ENCODE measurements at places on chromosomes 13 and 19.

DNA sequence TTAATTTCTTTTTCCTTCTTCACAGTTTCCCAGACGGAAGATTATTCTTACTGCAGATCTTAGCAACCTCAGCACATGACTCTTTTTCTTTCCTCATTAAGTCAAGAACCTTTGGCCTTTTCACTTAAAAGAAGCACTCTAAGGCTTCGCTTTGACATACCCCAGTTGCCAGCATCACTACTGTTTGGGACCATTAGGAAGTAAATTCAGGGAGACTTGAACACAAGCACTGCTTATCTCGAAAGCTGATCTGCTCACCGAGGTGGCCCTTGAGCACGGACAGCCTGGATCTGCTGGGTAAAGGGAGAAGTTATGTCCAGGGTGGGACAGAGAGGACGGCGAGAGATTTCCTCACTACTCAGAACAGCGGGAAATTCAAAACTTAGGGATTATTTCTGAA, 151.4 kb upstream of the RNF113B start:
- no peak for DNase-seq

- peak; percentile 34 for DNase-seq
Observed at GRCh38 chr19:49817964-49818648, at the start of gene MED25. Gene MED25, plus strand, starts transcription at chr19:49818289. Its CDS starts 53 bp downstream, at chr19:49818342.

- DNase-seq: no peak
Observed at GRCh38 chr19:7191946-7192691, 102.1 kb downstream of the INSR start.

DNA sequence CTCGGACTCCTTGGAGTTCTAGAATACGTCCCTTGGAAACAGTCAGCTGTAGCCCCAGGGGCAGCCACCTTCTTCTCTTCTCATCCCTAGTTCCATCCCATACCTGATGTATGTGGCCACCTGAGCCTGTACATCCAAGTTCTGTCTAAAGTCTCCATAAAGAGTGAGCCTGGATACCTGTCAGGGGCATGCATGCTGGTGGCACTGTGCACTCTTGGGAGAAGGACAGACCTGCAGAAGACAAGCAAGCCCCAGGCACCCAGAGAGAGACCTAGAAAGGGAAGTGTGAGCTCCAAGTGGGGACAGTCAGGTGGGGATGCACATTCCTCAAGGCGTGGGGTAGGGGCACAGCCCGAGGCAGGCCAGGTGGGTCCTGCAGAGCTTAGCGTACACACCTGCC, 21.4 kb downstream of the SIAH3 start:
- no peak for DNase-seq

DNA sequence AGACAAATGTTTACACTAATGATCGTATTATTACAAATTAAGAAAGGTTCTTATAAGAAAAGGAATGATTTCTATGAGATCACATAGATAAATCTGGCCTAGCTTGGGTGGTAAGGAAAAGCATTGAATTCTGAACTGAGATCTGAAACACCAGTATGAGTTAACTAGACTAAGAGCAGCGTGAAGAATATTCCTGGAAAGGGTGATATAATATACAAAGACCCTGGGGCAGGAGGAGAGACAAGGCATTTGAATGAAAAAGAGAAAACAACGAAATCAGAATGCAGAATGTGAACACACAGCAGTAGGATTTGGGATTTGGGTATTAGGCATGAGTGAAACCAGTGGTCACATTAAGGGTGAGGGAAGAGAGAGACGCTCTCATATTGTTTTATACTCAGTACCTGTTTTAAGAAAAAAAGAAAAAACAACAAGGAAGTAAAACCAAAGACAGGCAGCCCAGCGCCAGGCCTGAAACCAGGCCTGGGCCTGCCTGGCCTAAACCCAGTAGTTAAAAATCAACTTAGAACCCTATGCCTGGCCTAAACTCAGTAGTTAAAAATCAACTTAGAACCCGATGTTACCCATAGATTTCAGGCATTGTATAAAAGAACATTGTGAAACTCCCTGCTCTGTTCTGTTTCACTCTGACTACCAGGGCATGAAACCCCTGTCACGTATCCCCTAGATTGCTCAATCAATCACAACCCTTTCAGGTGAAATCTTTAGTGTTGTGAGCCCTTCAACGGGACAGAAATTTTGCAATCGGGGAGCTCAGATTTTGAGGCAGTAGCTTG, 287.1 kb downstream of the ITGBL1 start:
- no peak for DNase-seq

DNA sequence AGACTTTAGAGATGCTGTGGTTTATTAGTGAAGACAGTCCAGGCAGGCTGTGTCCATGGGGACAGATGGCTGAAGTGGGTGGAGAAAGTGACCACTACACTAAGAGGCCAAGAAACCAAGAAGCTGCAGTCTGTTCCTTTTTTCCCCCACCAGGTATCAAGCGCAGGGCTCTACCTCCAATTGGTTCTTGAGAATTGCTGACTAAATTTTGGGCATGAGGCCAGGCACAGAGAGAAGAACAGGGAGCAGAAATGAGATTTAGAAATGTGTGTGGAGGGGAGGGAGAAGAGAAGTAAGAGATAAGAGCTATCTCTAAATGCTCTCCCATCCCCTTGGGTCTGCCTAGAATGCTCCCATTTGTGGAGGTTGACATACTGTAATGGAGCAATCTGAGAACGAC, 12.3 kb upstream of the CYSLTR2 start:
- DNase-seq: no peak

DNA sequence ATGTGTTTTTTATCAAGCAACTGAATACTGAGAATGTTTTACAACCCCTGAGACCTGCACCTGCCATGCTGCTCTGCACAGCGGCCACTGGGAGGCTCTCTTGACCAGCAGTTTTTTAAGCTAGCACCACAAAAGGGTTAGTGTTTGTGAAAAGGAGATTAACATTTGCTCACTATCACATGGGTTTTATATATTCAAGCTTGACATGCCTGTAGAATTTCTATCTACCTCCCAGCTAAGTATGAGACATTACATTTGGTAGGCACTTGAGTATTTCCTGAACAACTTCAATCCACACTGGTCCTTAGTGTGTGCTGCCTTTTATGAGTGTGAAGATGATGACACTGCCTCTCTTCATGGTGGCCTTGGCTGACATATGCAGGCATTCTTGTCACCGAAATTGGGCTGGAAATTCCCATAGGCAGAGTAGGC, 1238.9 kb downstream of the UQCRFS1 start:
- DNase-seq: no peak

Measured in AG09309 (cell line).